ENCODE measurements at places on chromosomes 6 and 20.

DNA sequence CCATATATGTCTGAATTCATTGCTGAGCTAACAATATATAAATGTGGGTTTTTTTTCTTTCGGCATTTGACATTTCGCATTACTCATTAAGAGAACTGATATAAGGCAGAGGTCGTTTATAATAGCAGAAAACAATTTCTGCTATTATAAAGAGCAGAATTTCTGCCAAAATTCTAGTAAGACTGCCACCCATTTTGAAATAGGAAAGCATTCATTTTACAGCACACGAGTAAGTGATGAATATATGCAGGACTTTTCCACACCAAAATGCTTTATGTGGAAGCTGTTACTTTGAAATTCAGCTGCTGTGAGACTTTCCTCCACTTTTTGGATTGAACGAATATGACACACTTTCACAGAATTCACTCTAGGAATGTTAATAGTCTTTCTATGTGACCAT is 610.9 kb upstream of the MAN1A1 start:
- DNase-seq: no peak

DNA sequence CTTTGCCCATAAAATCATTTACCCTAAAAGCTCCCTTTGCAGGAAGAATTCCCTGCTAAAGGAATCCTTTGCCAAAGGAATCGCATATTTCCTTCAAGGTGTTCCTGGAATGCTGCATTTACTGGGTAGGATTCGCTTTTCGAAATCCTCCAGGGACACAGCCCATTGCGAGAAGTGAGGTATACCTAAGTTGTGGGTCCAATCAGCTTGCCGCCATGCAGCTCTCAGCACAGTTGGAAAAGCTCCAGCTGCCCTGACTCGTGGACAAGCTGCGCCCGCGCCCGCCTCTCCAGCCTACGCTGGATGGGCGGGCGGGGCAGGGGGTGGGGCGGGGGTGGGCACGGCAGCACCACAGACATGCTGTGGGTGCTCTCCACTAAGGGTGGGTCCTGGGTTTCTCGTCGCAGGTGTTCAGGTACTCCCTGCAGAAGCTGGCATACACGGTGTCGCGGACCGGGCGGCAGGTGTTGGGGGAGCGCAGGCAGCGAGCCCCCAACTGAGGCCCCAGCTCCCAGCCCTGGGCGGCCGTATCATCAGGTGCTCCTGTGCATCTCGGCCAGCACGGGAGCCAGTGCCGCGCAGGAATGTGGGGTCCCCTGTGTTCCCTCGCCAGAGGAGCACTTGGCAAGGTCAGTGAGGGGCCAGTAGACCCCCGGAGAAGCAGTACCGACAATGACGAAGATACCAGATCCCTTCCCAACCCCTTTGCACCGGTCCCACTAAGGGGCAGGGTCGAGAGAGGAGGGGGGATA is 1.4 kb downstream of the NNAT start:
- DNase-seq: no peak

DNA sequence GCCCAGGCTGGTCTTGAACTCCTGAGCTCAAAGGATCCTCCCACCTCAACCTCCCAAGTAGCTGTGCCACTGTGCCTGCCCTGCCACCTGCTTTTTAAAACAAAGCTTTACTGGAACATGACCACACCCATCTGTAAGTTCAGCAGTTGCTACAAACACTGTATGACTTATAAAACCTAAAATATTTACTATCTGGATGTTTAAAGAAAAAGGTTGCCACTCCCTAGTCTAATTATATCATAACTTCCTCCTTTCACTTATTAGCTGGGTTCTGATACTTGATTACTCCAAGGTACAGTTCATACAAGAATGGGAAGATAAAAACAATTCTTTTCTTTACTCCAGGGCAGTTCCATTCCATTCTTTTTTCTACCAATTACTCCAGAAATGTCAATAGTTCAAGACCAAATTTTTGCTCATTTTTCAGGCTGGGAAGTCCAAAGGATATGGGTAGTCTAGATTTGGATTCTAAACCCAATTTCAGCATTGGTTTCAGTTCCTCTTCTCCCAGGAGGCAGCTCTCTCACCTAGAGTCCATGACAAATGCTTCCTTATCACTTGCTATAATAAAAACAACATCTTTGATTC is 63.1 kb downstream of the SEC63 start:
- no peak for DNase-seq

GRCh38 chr20:32456869-32457478 is 98.8 kb downstream of the ASXL1 start:
- DNase-seq: peak; percentile 71

GRCh38 chr20:20554951-20555350 is 157.5 kb downstream of the RALGAPA2 start:
- DNase-seq: no peak

DNA sequence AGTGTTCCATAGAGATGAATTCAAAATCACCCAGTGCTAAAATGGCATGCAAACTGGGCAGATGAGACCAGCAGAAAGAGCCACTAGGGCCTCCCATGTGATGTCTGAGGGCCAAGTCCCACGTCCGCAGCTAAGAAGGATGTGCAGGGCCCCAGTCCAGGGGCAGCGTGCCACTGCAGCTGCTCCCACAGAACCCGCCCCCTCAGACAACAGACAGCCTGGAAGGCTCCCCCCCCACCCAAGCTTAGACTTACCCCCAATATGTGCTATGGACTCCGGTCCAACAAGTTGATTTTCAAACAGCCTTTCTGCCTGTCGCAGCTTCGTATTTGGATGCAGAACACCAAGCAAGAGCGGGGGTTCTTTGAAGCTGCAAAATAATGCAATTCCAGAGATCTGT is 14.0 kb downstream of the APMAP start:
- no peak for DNase-seq

DNA sequence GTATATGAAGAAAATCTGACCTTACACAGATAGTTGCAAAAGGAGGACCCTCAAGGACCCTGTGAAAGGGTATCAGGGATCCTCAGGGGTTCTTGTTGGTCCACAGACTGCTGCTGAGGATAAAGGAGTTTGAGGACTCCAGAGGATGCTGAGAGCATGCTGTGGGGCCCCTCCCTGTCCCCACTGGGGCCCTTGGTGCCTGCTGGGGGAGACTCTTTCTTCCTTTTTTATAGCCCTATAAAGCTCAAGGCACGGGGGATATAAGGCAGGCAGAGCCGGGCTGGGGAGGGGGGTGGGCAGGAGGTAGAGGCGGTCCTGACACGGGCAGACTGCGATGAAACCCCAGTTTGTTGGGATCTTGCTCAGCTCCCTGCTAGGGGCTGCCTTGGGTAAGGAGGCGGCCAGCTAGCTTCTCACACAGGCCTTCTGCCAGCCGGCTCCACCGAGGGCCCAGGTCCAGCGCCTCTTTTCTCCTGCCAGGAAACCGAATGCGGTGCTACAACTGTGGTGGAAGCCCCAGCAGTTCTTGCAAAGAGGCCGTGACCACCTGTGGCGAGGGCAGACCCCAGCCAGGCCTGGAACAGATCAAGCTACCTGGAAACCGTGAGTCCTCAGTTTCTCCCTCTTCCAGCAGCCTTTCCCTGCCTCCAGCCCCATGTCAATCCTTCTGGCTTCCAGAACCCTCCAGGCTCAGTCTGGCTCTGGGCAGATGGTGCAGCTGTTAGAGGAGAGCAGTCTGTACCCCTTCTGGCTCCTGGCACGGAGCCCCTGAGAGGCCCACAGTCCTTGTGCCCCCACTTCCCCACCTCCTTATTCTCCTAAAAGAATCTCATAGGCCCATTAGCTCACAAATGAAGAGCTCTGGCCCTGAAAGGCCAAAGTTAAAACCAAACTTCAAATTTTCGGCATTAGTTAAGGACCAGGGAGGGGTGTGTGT is at the start of gene LY6G6D:
Gene LY6G6D, plus strand, starts transcription at position 327 of the 937 bp plus-strand sequence. Its CDS starts 8 bp downstream, at position 335.
- DNase-seq: no peak

DNA sequence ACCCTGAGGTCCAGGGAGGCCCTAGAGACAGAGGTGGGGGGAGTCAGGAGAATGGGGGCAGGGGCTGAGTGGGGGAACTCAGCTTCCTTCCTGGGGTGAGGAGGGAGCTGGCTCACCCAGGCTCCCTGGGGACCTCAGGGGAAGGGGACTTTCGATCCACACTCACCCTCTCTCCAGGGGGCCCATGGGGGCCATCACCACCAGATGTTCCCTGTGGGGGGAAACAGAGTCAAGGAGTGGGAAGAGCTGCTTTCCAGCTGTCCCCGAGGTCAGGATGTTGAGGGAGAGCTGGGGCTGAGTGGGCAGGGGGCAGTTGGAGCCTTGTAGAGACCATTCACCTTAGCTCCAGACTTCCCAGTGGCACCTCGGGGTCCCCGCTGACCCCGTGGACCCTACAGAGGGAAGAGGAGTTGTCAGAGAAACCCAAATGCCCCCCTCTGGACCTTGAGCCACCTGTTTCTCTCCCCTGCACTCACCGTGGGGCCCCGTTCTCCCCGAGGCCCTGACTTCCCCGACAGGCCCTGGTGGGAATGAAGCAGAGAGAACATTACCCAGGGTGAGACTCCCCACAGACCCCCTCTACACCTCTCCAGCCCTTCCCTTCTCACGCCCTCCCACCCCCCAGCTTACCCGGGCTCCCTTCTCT is 18.6 kb downstream of the COL11A2 start:
- DNase-seq: no peak

All from kidney glomerular epithelial cell (primary cell).